ENCODE measurements at places on chromosomes 4 and X.

DNA sequence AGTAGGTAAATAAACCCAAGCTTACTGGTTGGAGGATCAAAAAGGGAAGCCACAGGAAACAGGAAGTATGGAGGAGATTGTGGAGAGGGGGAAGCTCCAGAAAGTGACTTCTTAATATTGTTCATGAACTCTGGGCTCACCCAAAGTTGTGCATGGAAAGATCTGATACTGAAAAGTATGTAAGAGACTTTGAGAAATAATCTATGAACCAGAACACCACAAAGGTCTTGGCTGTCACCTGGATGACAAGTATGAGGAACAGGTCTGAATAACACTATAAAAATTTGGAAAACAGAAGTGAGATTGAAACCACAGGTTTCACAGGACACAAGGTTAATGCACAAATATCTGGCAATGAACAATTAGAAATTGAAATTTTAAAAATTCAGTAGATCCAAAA, 567.4 kb downstream of the INPP4B start:
- no peak for DNase-seq

DNA sequence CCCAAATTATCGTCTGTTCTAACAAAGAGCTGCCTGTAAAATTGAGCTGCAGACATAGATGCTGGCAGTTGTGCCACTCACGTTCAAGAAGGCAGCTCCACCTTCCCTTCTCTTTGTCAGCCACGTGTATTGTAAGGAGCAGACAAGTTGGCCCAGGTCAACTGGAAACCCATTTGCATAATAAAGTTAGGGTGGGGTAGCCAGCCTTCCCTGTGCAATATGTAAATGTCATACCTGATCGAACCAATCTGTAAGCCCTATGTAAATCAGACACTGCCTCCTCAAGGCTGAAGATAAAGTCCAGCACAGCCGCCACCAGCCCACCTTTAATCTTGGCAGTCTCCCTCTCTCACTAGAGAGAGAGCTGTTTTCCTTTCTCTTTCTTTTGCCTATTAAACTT, 117.2 kb downstream of the TMEM144 start:
- DNase-seq, result no peak

DNA sequence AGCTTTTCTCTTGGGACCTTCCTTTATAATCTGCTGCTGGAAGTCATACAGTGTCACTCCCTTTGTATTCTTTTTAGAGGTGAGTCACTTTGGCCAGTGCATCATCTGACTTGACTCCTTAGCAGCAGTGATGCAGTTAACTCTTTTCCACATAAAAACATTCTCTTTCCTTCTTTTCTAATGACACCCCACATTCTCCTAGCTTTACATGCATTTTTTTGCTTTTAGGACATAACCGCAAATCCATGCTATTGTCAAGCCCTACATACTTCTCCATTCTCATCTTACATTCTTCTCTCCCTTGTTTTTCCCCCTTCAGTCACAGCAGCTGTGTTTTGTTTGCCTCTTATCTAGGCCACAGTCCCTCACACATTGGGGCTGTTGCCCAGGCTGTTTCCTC, 55.1 kb downstream of the ZNF330 start:
- peak; percentile 19 for DNase-seq

DNA sequence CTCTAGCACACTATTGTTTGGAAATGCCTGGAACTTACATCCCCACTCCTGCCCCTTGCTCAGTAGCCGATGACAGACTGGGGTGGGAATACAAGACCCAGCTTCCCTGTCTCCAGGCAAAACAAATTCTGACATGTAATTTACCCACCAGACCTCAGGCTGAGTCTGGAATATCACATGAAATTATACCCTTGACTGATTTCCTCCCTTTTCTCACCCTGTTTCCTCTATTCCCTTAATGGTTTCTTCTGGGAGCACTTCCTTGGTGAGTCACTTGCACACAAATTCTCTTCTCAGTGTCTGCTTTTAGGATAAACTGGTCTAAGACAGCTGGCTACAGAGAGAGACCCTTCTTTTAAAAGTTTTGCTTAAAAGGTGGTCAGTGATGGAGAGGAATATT, 65.8 kb upstream of the DIPK2B start:
- no peak for DNase-seq

DNA sequence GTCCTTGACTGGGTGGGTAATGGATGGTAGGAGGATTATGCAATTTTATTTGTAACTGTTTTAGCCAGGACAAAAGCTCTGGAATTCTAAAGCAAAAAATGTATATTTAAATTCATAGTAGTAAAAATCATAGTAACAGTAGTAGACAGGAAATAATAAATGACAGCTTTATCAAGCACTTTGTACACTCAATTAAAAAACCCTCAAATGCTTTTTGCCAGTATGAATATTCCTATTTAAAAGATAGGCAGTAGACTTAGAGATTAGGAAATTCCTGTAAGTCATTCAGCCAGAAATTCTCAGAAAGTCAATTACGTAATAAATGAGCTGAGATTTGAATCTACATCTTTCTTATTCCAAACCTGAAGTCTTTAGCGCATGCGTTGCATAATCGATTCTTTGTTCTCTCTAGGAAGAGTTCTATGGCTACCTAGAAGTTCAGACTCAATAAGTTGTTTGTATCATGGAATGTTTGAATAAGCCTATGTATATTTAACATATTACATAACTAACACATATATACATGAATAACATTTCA, 2.5 kb downstream of the AADAT start:
- DNase-seq, result no peak

- no peak for DNase-seq
These were observed 138.2 kb downstream of the GUCY2F start for GRCh38 chrX:109343671-109344070.

GRCh38 chrX:147738265-147738664, 173.5 kb upstream of the FMR1 start:
- no peak for DNase-seq

All from H54 (cell line).